Smooth muscle cell of the brain vasculature (primary cell): ENCODE measurements at places on chromosomes 6 and 20.

- DNase-seq, result no peak
Observed at GRCh38 chr6:110529907-110530306, 53.5 kb upstream of the SLC22A16 start.

GRCh38 chr6:22910370-22910769, 341.0 kb downstream of the HDGFL1 start:
- DNase-seq, result no peak

DNA sequence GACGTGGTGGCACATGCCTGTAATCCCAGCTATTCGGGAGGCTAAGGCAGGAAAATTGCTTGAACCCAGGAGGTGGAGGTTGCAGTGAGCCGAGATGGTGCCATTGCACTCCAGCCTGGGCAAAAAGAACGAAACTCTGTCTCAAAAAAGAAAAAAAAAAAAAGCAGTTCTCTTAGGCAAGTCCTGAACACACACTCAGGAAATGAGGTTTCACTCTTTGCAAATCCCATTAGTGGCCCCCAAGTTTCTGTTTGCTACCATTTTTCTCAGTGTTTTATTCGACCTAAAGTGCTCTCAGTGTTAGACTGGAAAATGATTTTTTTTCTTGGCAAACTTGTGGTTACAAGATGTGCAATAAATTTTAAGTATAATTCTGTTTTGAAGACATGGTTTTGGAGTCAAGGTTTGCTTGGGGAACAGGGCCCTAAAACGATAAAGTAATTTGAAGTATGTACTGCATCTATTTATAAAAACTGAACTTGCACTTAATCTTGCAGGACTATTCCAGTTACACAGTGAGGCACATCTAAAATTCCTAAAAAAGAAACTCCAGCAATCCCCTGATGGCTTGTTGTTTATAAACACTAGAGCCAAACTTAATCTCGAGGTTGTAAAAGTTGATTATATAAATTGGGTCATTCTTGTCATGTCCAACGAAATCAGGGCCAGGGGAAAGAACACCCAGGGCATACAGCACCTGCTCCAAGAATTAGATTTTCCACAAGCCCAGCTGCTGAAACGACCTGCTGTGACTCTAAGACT, 42.6 kb downstream of the MAP1LC3A start:
- DNase-seq, result no peak

GRCh38 chr6:137832110-137832509, 34.9 kb upstream of the TNFAIP3 start:
- DNase-seq, result no peak

DNA sequence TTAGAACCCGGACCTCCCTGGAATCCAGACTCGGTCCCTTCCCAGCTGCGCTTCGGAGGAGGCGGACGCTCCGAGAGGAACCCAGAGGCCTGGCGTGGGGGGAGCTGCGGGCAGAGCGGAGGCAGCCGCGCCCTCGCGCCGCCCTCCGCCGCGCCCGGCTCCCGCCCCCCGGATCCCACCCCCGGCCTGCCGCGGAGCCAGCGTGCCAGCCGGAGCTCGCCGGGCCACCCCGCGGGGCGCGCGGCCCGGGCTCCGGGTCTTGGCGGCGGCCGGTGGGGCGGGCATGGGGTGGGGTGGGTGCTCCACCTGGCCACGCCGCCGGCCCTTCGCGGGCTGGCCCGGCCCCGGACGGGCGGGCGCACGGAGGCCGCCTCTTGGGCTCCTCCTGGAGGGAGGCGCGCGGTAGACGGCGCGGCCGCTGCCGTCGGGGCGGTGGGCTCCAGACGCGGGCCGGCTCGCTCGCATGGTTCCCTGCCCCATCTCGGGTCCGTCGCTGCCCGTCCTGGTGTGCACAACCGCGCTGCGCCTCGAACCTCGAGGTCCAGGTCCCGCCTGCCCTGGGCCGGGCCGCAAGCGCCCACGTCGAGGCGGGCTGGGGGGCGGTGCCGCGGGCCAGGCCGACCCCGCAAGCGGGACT, 592 bp upstream of the CDYL start:
- peak; percentile 36 for DNase-seq

GRCh38 chr6:91852252-91852651, 1265.4 kb upstream of the MAP3K7 start:
- DNase-seq, result no peak

DNA sequence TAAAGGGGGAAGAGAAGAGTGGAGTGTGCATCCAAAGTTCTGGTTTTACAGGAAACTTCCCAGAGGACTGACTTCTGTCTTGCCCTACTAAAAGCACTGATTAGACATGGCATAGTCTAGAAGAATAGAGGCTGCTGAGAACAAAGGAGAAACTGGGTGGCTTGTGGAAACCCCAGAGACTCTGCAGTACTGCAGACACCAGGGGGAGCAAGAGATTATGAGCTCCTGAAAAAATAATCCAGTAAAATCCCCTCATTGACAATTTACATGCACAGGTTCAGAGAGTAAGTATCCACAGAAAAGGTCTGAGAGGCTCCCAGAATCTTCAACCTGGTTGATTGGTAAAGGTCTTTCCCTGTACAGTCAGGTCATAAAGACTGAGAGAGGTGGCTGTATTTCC, 48.7 kb upstream of the CLVS2 start:
- no peak for DNase-seq
